CD4-positive, alpha-beta T cell treated with Interleukin-1 beta for 1 hour (primary cell): ENCODE measurements at places on chromosomes 1 and 21.
A peak's percentile ranks its signal among the peaks of the same experiment; 100 is the strongest.

DNA sequence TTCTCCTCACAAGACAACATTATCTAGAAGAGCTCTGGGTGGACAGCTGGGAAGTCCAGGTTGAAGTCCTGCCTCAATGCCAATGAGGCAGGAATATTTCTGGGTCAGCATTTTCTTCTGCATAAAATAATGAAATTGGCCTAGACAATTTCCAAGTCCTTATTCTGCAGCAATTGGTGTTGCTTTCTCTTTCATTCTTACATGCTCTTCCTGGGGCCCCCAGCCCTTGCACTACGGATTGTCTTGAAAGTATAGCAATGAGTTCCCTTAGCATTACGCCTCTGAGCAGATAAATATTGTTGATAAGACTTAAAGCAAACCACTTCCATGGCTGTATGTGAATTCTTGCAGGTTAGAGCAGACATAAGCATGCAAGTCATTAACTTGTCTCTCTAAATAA, 188.5 kb downstream of the TGFBR3 start:
- peak; percentile 49 for DNase-seq

GRCh38 chr1:54951810-54952226, 28.6 kb upstream of the TMEM61 start:
- DNase-seq: no peak

DNA sequence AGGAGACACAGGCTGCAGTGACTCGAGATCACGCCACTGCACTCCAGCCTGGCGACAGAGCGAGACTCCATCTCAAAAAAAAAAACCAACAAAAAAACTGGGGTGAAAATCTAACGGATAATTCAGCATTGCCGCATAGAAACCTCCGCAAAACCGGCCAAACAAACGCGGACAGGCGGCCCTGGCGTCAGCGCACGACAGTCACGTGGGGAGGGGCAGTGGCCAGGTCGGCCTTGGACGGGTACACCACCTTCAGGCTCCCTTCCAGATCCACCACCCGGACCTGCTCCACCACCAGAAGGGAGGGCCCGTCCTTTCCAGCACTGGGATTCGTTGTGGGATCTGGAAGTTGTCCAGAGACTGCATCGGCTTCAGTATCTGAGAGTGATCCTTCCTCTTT, 8.4 kb downstream of the SMIM1 start:
- no peak for DNase-seq

GRCh38 chr1:205291596-205291995, 29.9 kb downstream of the NUAK2 start:
- DNase-seq: peak; percentile 65

GRCh38 chr1:62781841-62782543, 1.9 kb upstream of the ATG4C start:
- no peak for DNase-seq

DNA sequence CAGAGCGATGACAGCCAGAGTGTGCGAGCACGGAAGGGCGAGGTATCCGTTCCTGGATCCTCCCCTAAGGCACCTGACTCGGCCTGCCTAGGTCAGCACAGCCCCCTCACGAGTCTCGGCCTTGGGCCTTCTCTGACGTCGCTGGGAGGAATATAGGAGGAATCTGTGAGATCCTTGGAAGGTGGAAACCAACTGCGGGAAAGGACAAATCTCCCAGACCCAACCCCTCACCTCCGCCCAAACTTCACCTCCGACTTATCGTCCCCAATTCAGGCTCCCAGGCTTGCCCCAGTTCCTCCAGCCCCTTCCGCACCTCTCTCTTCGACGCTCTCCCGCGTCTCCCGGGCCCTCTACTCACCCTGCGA, 494 bp downstream of the APH1A start:
- DNase-seq: peak; percentile 65

DNA sequence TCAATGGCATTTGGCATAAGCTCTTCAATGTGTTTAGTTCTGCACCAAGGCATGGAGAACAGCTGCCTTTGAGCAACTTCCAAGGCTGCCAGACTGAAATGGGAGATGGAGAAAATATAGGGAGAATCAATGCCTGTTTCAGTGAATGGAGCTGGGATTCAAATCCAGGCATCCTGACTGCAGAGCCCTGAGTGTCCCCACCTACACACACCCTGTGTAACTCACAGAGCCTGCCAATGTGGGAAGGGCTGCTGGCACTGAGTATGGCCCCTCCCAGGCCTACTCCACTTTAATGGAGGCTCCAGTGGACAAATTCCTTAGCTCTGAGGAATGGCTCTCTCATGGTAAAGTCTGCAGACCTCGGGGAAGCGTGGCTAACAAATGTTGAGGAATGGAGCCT, 145.6 kb upstream of the TNR start:
- no peak for DNase-seq

DNA sequence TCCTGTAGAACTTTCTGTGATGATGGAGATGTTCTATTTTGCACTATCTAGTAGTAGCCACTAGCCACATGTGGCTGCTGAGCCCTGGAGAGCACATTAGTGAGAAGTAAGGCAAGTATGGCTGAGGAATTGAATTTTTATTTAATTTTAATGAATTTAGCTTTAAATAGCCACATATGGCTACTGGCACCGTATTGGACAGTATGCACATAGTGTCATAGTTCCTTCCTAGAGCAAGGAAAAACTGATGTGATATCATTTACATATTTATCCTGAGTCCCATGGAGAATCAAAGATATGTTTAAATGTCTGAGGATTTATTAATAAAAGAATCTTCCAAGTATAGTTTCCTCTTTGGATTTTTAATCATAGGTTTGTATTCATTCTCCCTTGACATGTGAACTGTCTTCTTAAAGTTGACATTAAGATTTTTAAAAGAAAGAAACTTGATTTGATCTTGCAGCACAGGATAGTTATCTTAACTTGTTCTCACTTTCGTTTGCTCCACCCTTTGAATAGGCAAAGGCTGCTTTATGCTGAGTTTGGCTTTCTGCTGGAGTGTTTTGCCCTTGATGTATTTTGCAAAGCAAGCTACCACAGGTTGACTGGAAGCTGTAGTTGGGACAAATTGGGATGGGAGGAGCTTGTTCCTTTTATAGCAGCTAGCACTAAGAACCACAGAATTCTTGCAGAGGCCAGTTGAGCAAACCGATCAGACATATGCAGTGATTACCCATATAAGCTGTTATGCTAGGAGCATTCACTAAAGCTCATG, 129.7 kb downstream of the VPS13D start:
- no peak for DNase-seq

- DNase-seq: peak; percentile 23
Measured at GRCh38 chr1:109980324-109981003, 4.1 kb upstream of the AHCYL1 start.

GRCh38 chr1:3668585-3669300, 16.4 kb downstream of the TP73 start:
- peak; percentile 52 for DNase-seq

DNA sequence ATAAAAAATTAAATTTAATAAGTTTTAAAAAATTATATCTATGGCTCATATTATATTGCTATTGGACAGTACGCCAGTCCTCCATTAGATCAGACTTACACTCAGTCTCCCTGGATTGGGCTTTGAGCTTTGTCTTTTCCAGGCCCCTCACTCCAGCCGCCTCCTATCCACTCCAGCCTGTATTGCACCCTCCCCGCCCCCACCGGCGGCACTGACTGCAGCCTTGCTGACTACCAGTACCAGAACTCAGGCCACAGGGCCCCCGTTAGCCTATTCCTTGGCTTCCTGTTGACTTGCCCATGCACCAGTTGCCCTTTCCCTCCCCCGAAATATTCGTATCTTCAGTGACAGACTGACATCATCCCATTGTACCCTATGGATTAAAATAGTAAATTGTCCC, 127.9 kb downstream of the CSMD2 start:
- DNase-seq: no peak

DNA sequence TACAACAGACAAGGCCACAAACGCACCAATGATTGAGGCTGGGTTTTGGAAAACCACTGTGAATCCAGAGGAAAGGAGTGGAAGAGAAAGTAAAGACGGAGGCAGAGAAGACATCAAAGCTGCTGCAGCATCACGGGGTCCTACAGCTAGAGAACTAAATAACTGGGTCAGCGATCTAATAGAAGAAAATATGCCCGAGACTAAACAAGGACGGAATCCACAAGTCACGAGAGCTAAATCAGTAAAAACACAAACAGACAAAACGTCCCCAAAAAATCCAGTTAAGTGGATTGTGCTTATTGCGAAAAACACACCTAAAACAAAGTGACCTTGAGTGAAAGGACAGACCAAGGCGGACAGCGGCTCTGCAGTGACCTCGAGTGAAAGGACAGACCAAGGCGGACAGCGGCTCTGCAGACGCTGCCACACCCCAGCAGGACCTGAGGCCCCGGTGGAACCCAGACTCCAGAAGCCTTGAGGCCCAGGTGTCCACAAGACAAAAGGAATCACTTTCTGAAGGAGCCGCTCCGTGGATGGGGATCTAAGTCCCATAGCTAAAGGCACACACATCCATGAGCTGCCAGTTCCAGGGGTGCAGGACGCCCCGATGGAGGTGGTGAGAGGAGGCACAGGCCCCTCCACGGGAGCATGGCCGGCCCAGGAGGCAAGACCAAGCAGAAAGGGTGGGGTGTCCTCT, 6.0 kb downstream of the FTCD start:
- DNase-seq: no peak

GRCh38 chr1:105004515-105004914, 1254.8 kb downstream of the AMY1C start:
- no peak for DNase-seq

GRCh38 chr21:26425576-26425975, 147.5 kb downstream of the CYYR1 start:
- DNase-seq: no peak

GRCh38 chr1:18939398-18940302, 16.8 kb downstream of the IFFO2 start:
- no peak for DNase-seq

DNA sequence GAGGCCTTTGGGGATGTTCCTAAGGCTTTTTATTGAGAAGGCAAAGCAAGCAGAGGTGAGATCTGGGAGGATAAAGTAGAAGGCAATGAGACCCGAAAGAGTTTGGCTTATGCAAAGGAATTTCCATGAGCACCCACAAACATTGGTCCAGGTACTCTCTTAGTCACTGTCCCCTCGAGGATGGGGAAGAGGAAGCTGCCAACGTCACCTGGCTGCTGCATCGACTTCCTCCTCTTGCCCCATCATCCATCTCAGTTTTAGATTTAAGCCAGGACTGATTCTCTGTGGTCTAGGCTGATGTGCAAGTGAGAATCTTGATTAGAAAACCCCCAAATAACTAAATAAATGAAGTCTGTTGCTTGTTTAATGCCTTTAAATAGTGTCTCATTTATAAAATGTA, 28.7 kb downstream of the RUNX1 start:
- peak; percentile 35 for DNase-seq

GRCh38 chr1:205672970-205673369, 7.3 kb downstream of the SLC45A3 start:
- no peak for DNase-seq

DNA sequence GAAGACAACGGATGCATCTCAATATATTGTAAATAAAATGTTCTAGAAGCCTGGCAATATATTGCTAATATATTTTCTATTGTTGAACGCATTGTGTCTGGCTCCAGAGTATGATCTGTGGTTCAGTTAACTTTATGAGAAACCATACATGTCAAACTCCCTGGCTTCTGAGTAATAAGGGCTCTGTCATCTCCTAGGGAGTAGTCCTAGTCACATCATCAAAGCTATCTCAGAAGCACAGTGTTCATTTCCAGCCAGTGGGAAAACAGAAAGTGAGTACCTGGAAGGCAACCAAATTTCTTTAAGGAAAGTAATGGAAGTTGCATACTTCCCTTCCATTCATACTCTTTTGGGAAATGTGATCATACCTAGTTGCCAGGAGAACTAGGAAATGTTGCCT, 27.0 kb upstream of the ST6GALNAC5 start:
- DNase-seq: no peak

DNA sequence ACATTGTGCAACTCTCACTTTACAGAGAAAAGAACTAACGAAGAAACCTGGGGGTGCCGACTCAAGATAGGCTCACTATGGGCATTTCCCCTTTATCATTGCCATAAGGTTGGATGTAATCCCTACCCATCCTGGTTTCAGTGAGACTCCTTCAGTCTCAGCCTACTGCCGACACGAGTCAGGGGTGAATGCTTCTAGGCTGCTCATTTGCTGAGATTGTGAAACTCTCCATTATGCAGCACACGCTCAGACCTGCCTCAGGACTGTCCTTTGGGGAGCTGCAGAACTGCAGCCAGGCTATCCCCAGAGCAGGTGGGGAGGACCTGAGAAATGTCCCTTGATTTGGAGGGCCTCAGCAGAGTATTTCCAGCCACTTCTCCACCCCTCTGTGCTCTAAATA, 22.2 kb downstream of the TSHB start:
- no peak for DNase-seq

DNA sequence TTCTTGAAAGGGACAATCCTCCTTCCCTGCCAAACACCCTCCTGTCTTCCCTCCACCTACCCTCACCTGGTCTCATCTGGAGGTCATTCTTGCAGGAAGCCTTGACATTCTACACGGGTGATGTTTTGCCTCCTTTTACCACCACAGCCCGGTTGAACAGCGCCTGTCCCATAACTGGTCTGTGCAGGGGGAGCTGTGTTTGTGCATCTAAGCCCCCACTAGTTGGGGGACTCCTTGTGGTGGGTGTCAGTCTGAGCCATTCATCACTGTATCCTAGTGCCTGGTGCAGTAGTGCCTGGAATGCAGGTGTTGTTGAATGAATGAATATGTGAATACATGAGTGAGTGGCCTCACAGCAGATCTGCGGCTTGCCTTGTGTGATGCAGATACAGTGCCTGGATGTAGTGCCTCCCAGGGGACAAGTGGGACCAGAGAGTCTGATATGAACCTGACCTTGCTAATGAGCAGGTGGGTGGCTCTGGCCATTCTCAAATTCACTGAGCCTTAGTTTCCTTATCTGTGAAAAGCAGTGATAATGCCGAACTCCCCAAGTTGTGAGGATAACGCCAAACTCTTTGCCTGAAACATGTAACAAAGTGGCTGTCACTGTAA, 79.8 kb downstream of the OMA1 start:
- no peak for DNase-seq

DNA sequence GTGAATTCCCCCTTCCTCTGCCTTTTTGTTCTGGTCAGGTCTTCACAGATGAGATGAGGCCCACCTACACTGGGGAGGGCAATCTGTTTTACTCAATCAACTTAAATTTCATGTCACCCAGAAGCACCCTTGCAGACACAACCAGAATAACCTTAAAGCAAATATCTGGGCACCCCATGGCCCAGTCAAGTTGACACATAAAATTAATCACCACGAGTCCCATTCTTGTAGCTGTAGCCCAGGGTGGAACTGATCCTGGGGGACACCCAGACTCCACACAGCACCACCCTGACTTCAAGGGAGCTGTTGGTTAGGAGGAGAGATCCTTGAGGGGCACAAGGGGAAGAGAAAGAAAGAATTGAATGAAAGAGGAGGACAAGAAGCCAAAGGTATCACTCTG, 23.1 kb downstream of the CAPN9 start:
- no peak for DNase-seq

DNA sequence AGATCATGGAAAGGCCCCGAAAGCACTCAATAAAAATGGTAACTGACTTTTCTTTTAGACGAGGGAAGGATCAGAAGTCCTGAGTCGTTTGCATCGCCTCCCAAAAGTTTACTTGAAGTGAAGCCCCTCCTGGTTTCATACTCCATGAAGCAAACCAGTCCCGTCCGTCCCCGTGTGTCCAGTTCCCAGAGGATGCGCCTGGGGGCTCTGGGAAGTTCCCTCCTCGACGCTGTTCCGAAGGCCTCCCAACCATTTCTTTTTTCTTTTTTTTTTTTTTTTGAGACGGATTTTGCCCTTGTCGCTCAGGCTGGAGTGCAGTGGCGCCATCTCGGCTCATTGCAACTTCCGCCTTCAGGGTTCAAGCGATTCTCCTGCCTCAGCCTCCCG, 661 bp upstream of the OSCP1 start:
- no peak for DNase-seq
